ENCODE measurements at places on chromosomes 1 and 21.
A peak's percentile ranks its signal among the peaks of the same experiment; 100 is the strongest.

- DNase-seq = no peak
Measured at GRCh38 chr1:157880621-157881020, 39.0 kb upstream of the CD5L start.

- DNase-seq = no peak
Measured at GRCh38 chr21:45150638-45151131, 76.3 kb downstream of the ADARB1 start.

- no peak for DNase-seq
Measured at GRCh38 chr1:99566290-99567021, 79.5 kb upstream of the PALMD start.

GRCh38 chr21:33360281-33360680, 35.5 kb downstream of the IFNAR1 start:
- no peak for DNase-seq

DNA sequence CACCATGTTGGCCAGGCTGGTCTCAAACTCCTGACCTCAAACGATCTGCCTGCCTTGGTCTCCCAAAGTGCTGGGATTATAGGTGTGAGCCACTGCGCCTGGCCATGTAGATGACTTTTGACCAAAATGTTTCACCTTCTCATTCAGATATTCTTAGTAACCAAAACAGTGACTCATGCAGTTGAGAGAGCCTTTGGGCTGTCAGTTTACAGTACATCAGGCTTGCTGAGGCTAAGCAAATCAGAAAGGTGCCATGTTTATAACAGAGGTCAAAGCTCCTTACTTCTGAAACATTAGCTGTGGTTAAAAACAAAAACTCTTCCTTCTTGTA, 21.0 kb downstream of the CNIH4 start:
- DNase-seq = no peak

DNA sequence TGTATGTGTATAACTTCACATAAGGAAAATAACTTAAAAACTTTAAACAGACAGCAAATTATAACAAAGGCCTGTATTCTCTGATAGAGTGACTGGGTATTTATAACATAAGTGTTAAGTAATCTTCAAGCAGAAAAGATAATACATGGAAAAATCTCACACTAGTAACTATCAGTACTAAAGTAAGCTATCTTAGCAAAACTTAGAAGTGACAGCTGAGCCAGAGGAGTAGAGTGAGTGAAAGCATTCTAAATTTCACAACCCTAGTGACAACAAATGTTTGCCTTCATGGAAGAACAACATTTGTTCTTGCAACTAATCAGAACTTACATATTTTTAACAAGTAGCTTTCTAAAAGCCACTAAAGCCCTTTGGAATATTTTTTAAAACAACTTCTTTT, 74.5 kb upstream of the B3GALT2 start:
- no peak for DNase-seq

GRCh38 chr1:47506053-47506452, 68.2 kb downstream of the FOXD2 start:
- DNase-seq = no peak

GRCh38 chr1:2316451-2316961, 74.8 kb downstream of the MORN1 start:
- DNase-seq = no peak

DNA sequence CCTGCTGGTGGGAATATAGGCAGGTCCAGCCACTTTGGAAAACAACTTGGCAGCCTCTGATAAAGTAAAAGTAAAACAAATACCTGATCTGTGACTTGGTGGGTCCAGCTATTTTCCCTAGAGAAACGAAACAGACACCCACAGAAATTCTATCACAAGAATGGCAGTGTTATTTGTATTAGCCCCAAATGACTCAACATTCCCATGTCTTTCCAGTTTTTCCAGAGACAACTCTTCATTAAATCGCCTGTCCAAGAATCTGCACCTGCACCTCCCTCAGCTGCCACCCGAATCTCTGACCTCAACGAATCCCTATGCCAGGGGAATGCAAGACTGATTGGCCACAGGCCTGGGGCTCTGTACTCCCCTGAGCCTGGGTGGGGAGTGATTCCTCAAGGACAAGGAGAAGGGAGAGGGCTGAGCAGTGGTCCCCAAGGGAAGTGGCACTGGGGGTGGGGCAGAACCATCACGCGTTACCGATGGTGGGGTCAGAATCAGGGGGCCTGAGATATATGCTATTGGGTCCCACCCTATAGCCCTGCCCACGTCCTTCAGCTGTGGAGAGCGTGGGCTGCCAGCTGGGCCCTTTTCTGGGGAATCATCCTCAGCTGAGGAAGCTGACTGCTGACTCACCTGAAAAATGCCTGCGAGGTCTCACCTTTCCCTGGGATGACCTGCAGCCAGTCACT, 553.0 kb downstream of the PTPRU start:
- no peak for DNase-seq

DNA sequence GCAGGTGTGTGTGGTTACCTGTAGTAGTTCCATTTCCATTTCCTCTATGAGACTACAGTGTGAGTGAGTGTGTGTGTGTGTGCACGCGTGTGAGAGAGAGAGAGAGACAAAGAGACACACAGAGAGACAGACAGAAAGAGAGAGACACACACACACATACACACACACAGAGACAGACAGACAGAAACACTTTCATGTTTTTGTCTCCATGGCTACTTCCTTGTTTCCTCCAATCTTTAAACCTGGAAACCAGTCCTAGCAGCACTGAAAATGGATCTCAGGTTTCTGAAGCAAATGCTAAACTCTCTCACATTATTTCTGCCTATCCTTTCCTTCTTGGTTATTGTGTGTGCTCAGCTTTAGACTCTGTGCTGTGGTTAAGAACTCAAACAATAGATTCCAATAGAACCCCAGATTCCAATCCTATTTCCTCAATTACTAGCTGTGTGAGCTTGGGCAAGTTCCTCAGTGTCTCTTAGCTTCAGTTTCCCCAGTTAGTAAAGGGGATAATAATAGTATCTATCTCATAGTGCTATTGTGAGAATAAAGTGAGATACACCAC, 22.4 kb upstream of the ABCD3 start:
- no peak for DNase-seq

GRCh38 chr1:7565099-7565750, 205.9 kb upstream of the VAMP3 start:
- no peak for DNase-seq

- no peak for DNase-seq
Measured at GRCh38 chr1:226523646-226524406, 24.7 kb upstream of the STUM start.

DNA sequence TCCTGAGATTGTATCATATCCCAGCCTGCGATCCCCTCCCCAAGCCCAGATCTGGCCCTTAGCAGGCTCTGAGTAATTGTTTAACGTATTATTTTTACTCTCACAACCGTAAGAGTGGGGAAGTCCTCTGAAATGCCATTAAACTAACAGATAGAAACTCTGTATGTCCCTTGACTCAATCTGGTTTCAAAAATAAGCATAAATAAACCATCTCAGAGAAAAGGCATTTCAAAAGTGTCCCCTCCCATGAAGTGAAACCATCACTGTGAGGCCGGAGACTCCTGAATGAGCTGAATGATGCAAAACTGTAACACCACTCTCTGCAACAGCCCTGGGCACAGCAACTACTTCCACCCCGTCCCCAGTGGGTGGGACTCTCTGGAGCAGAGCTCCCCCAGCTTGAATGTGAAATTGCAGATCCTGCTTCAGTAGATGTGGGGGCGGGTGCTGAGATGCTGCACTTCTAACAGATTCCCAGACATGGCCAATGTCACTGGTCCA, 104.1 kb downstream of the SYF2 start:
- DNase-seq = no peak

DNA sequence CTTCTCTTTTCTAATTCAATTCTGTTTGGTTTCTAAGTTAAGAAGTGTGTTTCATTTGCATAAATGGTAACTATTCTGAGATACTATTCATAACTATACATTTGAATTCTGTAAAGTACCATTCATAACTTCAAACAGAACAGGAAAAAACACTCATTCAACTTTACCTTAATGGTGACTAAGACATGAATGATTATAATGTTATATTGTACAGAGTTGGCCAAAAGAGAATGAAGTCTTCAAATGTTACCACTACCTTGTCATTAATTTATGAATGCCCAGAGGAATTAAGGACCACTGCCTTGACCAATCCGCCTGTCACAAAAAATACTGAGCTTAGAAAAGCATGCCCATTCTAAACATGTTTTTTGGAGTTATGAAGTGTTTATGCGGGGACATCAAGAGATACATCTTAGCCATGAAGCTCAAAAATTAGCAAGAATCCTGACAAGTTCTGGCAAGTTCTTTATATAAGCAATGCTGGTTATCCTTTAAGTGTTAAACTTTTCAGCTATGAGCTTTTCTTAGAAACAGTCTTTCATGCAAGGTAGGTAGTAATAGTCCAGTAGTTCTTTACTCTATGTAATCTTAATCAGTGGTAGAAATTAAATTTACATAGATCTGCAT, 7.9 kb downstream of the WASF2 start:
- DNase-seq = no peak

DNA sequence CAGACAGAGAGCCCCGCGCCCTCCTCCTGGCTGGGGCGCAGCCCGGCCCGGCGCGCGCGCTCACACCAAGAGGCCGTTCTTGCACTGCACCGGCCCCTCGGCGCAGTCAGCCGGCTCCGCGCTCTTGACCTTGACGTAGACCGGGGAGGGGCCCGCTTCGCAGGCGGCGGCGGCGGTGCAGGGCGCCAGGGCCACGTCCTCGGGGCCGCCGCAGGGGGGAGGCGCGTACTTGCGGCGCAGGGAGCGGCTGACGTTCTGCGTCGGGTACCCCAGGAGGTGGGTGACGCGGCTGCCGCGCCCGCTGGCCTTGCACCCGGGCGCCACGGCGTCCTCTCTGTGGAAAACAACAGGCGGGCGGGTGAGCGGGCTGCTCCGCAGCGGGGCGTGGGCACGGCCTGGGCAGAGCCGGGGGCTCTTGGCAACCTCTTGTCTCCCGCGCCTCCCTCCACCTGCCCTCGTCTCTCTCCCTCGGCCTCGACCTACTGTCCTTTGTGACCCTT, 7.7 kb downstream of the VSIG8 start:
- DNase-seq = peak; percentile 61

- no peak for DNase-seq
Measured at GRCh38 chr1:204769997-204770396, 84.5 kb upstream of the LRRN2 start.

GRCh38 chr21:29641635-29642550, 297.9 kb downstream of the GRIK1 start:
- DNase-seq = no peak

- DNase-seq = no peak
Measured at GRCh38 chr1:167683641-167684502, 37.9 kb upstream of the MPZL1 start.

DNA sequence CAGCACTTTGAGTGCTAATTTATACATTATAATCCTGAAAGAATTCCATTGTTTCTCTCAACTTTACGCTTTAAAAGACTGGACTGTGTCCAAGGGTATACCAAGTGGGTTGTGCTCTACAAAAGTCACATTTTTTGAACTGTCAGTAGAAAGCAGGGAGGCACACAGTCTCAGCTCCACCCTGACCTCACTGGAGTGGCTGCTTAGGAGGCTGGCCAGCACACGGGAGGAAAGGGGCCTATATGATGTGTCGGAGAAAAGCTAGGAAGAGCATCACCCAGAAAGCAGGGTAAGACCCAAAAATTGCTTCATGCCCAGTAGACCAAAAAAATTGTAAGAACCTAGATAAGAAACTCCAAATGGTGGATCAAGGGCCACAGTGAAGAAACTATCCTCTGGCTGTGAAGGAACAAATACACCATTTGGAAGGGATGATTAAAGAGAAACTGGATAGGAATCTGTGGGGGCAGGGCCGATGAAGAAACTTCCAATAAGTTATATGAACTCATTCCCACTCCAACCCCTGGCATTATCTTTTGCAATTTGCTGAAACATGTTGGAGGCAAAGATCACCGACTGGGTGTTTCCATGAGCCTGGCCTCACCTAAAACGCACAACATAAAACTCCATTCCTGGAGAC, 1.9 kb downstream of the S100A10 start:
- no peak for DNase-seq

- DNase-seq = no peak
Measured at GRCh38 chr1:54228638-54229079, 28.7 kb downstream of the MRPL37 start.

DNA sequence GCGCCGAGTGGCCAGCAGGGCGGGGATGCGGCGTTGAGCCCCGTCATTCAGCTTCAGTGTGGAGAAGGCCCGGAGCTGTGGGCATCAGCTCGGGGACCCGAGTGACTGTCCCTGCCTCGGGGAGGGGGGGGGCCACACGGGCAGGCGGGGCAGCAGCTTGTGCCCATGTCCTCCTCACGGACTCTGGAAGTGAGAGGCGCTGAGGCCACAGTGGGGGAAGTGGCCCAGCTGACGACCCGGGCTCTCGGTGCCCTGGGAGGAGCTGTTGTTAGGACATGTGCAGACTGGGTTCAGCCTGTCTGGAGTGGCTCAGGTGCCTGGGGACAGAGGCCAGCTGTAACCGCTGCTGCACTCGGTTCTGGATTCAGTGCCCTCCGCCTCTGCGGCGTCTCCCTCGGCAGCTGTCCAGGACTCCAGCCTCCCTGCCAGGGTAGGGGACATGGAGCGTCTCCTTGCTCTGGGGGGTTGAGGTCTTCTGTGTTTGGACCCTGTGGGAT, 71.1 kb downstream of the SKI start:
- DNase-seq = no peak

DNA sequence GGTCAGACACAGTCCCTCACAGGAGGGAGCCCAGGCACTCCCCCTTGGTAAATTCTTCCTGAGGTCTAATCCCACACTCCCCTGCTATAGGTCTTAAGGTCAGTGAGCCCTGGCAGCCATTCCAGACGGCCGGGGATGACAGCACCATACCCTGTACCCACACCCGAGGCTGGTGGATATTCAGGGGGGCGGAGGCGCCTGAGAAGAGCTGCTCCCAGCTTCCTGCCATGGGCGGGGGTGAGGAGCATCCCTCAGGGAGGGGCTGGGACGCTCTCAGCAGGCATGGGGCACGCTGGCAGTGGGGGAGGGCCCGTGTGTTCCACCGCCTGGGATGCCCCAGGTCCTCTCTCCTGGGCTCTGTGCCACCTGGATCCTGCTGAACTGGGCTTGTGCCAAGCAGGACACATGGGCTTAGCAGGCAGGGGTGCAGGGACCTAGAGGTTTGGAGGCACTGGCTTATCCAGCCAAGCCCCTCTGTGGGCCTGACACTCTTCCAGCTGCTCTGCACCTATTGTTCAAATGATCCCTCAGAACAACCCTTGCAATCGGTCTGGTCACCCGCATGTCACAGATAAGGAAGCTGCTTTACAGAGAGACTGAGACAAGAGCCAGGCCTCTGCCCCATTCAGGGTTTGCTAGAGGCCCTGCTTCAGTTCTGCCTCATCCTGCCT, 5.7 kb upstream of the ADGRB2 start:
- DNase-seq = peak; percentile 65

DNA sequence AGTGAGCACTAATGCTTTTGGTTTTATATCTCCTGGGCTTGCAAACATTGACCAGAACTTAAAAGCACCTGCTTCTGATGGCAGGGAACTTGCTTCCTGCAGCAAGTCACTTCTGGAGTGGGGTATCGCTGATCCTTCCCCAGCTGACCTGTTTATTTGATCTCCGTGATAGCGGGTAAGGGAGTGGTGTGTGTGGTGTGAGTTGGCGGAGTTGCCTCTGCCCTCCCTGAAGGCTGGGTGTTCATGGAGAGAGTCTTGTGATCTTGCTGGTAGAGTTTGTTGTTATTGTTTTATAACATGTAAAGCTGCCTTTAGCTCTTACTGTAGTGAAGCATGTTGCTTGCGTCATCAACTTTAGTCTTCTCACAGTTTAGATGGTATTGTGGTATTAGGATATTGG, 3.9 kb downstream of the MFN2 start:
- no peak for DNase-seq

- DNase-seq = no peak
Measured at GRCh38 chr1:209633335-209633997, 18.8 kb downstream of the LAMB3 start.
